Natural killer cell treated with Interleukin-12 subunit alpha and Interleukin-12 subunit beta and Interleukin-15 and Interleukin-18, amount 100 ng/mL, for 72 hours (primary cell): ENCODE measurements at places on chromosomes 6 and 20. TPM values are rescaled to one million over a fixed set of nuclear protein-coding genes. Genes with fewer than 3 reads are reported as not detected.
A peak's percentile ranks its signal among the peaks of the same experiment; 100 is the strongest.

DNA sequence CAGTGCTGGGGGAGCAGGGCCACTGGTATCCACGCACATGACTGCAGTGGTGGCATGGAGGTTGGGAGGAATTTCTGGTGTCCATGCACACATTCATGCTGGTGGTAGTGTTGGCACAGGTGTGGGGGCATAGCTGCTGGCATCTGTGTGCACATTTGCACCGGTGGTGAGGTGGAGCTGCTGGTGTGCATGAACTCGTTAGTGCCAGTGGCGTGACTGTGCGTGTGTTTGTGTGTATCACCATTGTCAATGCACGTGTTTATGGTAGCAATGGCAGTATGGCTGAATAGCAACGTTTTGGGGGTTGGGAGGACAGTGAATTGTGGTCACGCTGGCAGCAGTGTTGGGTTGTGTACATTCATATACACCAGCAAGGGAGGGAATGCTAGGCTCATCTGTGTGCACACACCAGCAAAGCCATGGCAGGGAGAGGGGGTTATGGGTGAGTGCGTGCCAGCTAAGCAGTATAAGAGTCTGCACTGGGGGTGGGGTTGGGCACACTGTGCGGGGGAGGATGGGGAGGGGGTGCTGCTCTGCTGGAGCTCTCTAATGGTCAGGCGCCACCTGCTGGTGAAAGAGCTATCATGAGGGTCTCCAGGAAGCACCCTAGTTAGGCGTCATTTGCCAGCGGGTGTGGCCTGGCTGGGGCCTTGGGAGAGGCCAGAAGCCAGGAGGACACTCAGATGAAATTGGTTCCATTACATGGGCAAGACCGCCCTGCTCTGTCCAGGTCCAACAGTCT is 626.1 kb upstream of the ID4 start:
- H3K27me3 ChIP-seq = no peaks in the 10 kb centered on the region
- no peaks in the 10 kb centered on the region for H3K36me3 ChIP-seq
- H3K4me3 ChIP-seq = no peak overlapping the region
- H3K4me1 ChIP-seq = no peaks in the 10 kb centered on the region
- H3K27ac ChIP-seq = no peak overlapping the region

DNA sequence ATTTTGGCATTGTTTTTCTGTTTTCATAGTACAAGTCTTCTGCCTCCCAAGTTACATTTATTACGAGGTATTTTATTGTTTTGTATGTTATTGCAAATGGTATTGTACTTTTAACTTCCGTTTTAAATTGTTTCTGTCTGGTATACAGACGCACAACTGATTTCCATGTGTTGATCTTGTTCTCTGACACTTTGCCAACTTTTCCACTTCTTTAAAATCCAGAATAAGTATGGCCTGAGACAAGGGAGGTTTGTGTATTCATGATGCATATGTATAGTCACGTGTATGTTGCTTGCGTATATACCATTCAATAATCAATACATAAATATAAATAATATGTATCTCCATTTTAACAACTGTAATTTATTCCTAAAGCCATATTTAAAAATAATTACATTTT is 41.2 kb downstream of the THBS2 start:
- no peak overlapping the region for H3K4me3 ChIP-seq
- H3K27me3 ChIP-seq = peaks cover 21% of the 10 kb centered on the region
- DNase-seq = no peak
- peaks cover 40% of the 10 kb centered on the region for H3K36me3 ChIP-seq

GRCh38 chr6:21589352-21590345 is 3.9 kb upstream of the SOX4 start:
- H3K4me3 ChIP-seq = peak overlapping the region; percentile 94
- no peak overlapping the region for H3K27ac ChIP-seq
- H3K4me1 ChIP-seq = peaks cover 12% of the 10 kb centered on the region
- DNase-seq = peak; percentile 74
- no peaks in the 10 kb centered on the region for H3K36me3 ChIP-seq
- peaks cover 25% of the 10 kb centered on the region for H3K27me3 ChIP-seq

DNA sequence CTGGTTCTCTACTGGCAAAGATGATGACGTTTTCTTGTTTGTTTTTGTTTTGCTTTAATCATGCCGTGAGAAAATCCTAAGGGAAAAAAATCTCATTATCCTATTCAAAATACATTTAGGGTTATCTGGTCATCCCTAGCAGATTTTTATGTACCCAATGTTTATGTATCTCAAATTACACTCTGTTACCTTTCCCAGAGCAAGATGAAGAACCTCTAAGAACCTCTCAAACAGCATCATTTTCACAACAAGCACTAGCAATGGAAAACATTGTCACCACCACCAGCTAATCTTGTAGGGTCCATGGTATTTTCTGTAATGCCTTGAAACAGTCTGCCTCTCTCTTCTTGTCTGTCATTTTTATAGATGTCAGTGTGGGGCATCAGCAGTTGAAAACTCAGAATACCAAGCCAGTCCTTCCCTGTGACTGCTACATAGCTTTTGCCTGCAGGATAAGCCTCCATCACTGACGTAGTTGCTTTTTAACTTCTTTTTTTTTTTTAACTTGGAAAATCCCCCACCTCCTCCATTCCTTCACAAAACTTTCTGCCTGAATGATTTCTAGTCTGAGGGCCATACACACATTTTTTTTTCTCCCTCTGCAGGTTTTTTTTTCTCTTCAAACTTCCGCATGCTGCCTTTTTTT is 2.4 kb upstream of the SNAP25 start:
- no peaks in the 10 kb centered on the region for H3K36me3 ChIP-seq
- peaks cover 17% of the 10 kb centered on the region for H3K4me1 ChIP-seq

DNA sequence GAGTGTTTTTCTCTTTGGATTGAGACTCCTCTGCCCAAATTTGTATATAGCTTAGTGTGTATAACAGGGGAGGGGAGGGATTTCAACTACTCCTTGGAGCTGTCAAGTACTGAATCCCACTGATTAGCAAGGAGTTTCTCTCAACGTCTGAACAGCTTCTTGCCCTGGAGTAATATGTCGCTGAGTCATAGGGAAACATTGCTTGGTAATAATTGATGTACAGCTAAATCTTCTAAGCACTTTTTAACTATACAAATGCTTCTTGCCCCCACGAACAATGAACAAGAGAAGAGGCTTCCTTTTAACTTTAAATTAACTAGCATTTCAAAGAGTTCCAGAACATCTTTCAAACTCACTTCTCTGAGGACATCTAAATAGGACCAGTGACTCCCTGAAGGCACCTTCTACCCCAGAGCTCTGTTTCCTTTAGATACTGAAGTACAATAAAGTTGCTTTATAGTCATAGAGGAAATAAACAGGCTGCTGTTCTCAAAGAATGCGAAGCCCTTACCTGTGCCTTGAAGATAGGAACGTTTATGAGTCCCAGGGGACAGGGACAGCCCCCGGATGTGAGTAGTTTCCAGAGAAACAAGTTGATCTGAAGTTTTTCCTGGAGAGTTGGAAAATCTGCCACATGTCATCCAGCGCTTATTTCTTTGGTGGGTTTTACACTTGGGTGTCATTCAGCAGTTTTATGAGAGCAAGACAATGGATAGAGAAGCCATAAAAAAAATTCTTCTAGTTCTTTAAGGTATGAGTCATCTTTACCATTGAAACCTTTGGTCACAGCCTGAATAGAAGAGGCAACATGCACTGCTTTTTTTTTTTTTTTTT is 462.5 kb upstream of the BTBD3 start:
- H3K27ac ChIP-seq = no peak overlapping the region
- H3K27me3 ChIP-seq = no peaks in the 10 kb centered on the region
- H3K4me3 ChIP-seq = no peak overlapping the region
- H3K4me1 ChIP-seq = no peaks in the 10 kb centered on the region
- no peaks in the 10 kb centered on the region for H3K36me3 ChIP-seq

DNA sequence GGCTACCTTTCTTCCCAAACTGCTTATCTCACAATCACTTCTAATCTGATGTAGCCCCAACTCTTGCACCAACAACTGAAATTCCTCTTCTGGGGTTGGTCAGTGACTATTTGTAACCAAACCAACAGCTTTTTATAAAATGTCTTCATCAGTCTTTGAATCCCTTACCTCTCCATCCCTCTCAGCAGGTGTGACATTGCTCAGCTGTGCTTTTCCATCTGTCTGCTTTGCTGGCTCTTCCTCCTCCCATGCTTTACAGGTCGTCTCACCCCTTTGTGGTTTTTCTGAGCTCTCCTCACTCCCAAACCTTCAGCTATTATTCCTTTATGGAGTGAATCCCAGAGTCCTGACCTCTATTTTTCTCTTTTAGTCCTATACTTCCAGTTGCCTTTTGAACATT is 5.9 kb downstream of the MAP7 start:
- no peak for DNase-seq
- H3K4me3 ChIP-seq = no peak overlapping the region
- H3K27me3 ChIP-seq = peaks cover 61% of the 10 kb centered on the region

GRCh38 chr6:41430875-41431274 is 95.5 kb downstream of the NCR2 start:
- H3K4me1 ChIP-seq = peaks cover 10% of the 10 kb centered on the region
- DNase-seq = no peak
- no peak overlapping the region for H3K4me3 ChIP-seq
- peaks cover 24% of the 10 kb centered on the region for H3K27me3 ChIP-seq
- H3K36me3 ChIP-seq = no peaks in the 10 kb centered on the region

DNA sequence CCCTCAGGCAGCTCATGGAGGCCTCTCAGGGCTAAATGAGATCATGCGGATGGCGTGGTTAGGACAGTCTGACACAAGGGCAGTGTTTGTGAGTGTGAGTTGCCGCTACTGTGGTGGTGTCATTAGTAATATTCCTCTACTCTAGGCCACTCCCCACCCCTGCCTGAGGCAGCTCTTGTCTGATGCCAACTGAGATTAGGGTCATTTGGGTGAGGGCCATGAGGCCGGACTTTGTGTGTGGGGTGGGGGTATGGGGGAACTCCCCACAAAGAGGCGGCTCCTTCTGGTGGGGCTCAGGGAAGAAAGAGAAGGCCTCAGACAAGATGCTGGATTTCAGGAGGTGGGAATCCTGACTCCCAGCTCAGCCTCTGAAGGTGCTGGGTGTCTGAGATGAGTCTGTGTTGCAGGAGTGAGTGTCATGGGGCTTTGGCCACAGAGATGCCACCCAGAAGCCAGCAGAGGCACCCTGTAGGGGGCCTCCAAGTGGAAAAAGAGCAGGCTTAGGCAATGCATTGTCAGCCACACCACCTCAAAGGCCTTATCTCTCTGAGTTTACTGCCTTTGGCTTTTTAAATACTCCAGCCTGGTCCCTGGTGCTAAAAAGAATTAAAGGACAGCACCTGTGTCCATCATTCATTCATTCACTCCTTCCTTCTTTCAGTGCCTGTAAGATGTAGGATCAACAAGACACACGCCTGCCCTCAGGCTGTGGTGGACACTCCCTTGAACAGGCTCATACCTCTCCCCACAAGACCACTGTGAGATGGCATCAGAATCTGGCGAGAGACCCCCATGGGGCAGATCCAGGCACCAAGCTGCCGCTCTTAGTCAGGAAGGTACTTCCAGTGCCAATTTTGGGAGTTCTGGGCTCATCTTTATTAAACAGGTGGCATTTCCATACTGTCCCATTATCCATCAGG is 175.2 kb downstream of the MRPL14 start:
- peaks cover 6% of the 10 kb centered on the region for H3K36me3 ChIP-seq
- no peak for DNase-seq
- no peaks in the 10 kb centered on the region for H3K4me1 ChIP-seq
- H3K27me3 ChIP-seq = peaks cover 7% of the 10 kb centered on the region
- H3K27ac ChIP-seq = no peak overlapping the region

- H3K27me3 ChIP-seq = no peaks in the 10 kb centered on the region
- no peak for DNase-seq
- H3K27ac ChIP-seq = no peak overlapping the region
- H3K4me1 ChIP-seq = no peaks in the 10 kb centered on the region
- no peaks in the 10 kb centered on the region for H3K36me3 ChIP-seq
- no peak overlapping the region for H3K4me3 ChIP-seq
These were observed 214.3 kb upstream of the PLCB4 start for GRCh38 chr20:8854571-8854970.

CDKN1A gene
- 176 TPM for total RNA-seq

OLIG3 gene
- not detected for total RNA-seq

NDUFAF5 gene
- 44.6 TPM for total RNA-seq
